ENCODE measurements at places on chromosomes 6 and 20. TPM values are rescaled to one million over a fixed set of nuclear protein-coding genes. Genes with fewer than 3 reads are reported as not detected.

DNA sequence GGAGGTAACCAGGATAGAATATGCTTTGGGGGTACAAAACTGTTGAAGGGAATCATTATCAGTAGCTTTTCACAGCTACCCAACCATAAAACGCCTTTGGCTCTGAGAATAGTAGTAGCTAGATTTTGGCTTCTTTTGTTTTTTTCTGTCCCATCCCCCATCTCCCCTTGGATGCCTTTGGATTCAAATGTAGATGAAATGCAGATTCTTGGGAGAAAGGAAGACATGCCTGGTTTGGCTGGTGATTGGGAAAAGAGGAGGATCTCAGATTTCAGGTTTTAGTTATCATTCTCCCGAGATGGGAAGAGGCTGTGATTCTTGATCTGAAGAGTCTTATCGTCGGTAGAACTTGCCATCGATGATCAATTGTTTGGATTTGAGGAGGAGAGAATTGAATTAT lies 3.5 kb upstream of the CDYL start:
- no peak overlapping the region for H3K27ac ChIP-seq
- no peaks in the 10 kb centered on the region for H3K27me3 ChIP-seq
- H3K4me1 ChIP-seq: peaks cover 11% of the 10 kb centered on the region
- H3K36me3 ChIP-seq: no peaks in the 10 kb centered on the region
- no peak for DNase-seq
- no peak overlapping the region for H3K4me3 ChIP-seq

- no peak for DNase-seq
- peaks cover 21% of the 10 kb centered on the region for H3K4me1 ChIP-seq
- H3K4me3 ChIP-seq: no peak overlapping the region
- H3K27ac ChIP-seq: no peak overlapping the region
- H3K36me3 ChIP-seq: no peaks in the 10 kb centered on the region
Measured at GRCh38 chr6:168451805-168452517, 11.0 kb downstream of the SMOC2 start.

DNA sequence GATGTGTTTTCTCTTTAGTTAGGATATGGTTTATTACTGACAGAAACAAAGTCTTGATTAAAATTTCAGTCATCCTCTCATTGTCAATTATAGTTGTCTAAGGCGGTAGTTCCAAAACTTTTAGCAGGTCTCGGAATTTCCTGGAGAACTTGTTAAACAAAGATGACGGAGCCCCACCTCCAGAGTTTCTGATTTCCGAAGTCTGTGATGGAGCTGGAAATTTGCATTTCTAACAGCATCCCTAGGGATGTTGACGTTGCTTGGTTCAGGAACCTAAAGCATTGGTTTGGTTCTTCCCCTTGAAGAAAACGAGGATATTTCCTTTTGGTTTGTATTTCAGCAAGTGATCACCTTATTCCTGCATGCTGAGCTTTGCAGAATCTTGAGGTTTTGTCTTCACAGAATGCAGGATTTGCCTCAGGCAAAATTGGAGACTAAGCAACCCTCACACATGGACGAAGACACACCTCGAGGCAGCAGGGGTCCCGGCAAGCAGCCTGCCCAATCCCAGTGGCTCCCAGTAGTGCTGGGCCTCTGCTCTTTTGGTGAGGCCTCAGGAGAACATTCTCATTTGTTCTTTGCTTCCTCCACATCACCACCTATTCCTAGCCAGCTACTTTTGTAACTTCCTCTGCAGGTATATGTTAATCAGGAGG lies 187.1 kb upstream of the PHACTR1 start:
- no peak overlapping the region for H3K27ac ChIP-seq
- H3K4me3 ChIP-seq: no peak overlapping the region
- H3K27me3 ChIP-seq: no peaks in the 10 kb centered on the region
- no peaks in the 10 kb centered on the region for H3K36me3 ChIP-seq

DNA sequence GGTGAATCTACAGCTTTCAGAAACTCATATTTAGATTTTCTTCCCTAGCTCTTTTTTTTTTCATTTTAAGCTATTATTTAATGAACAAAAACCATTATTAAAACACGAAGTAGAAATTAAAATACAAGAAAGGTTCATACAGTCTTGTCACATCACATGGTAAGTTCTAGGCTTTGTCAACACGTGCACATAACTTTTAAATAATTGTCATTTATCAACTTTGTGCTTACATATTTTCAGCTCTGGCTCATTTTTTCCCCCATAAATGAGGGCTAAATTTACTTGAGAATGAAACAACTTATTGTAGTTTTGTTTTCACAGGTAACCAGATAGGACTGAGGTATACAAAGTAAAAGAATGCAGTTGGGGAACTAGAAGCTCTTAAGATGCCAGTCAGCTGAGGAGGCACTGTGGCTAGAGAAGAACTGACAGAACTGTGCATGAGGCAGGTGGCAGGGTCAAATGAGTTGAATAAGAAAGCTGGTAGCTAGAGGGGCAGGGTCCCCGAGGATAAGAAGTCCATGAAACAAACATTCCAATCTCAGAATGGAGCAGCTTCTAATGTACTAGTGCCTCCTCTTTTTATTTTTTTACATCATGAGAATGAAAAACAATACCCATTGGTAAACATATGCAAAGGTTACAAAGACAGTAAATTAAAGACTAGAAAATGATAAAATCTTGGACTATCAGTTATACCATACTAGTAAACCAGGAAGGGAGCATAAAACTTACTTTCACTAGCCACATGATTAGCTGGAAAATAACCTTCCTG lies 141.5 kb downstream of the MYB start:
- no peak for DNase-seq
- no peaks in the 10 kb centered on the region for H3K27me3 ChIP-seq
- peaks cover 4% of the 10 kb centered on the region for H3K36me3 ChIP-seq
- no peak overlapping the region for H3K4me3 ChIP-seq
- no peak overlapping the region for H3K27ac ChIP-seq

- no peaks in the 10 kb centered on the region for H3K4me1 ChIP-seq
- H3K4me3 ChIP-seq: no peak overlapping the region
- no peak overlapping the region for H3K27ac ChIP-seq
- H3K27me3 ChIP-seq: no peaks in the 10 kb centered on the region
- H3K36me3 ChIP-seq: no peaks in the 10 kb centered on the region
- no peak for DNase-seq
Measured at GRCh38 chr6:159809149-159809548, 9.1 kb downstream of the PNLDC1 start.

GRCh38 chr6:26273673-26274588 lies 91.1 kb upstream of the BTN3A2 start:
- no peaks in the 10 kb centered on the region for H3K27me3 ChIP-seq
- H3K4me1 ChIP-seq: peaks cover 16% of the 10 kb centered on the region
- H3K27ac ChIP-seq: peak overlapping the region; percentile 72
- peak overlapping the region; percentile 56 for H3K4me3 ChIP-seq
- H3K36me3 ChIP-seq: no peaks in the 10 kb centered on the region

DNA sequence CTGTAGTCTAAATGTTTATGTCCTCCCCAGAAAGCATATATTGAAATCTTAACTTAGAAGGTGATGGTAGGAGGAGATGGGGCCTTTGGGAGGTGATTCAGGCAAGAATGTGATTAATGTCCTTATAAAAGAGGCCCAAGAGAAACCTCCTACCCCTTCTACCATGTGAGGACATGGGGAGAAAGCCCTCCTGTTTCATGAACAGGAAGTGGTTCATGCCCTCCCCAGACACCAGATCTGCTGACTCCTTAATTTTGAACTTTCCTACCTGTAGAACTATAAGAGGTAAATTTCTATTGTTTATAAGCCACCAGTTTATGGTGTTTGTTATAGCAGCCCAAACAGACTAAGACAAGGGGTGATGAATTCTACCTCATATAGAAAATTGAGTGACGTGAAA lies 8.7 kb upstream of the ECT2L start:
- no peak overlapping the region for H3K4me3 ChIP-seq
- H3K4me1 ChIP-seq: no peaks in the 10 kb centered on the region
- H3K36me3 ChIP-seq: peaks cover 41% of the 10 kb centered on the region
- H3K27me3 ChIP-seq: no peaks in the 10 kb centered on the region
- no peak for DNase-seq

DNA sequence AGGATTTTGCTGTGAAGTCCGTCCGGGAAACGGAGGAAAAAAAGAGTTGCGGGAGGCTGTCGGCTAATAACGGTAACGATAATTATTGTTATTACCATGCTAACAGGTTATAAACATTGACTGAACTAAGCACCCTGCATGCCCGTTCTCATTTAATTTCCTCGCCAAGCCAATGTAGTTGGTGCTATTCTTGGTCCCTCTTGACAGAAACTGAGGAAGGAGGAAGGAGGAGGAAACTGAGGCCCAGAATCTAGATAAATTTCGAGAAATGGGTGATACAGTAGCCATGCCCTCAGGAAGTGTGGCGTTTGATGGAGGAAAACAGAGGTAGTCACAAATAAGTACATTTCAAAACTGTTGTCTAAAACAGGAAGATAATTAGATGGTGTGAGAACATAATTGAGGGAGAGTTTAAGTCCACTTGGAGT lies 474 bp downstream of the TPX2 start:
- peak overlapping the region; percentile 52 for H3K4me3 ChIP-seq
- no peaks in the 10 kb centered on the region for H3K36me3 ChIP-seq
- no peaks in the 10 kb centered on the region for H3K27me3 ChIP-seq
- H3K27ac ChIP-seq: peak overlapping the region; percentile 59

GRCh38 chr6:31822036-31822821 lies 5.3 kb upstream of the HSPA1B start:
- H3K36me3 ChIP-seq: no peaks in the 10 kb centered on the region
- DNase-seq: peak; percentile 97
- no peaks in the 10 kb centered on the region for H3K27me3 ChIP-seq
- H3K4me1 ChIP-seq: peaks cover 85% of the 10 kb centered on the region

GRCh38 chr6:56459030-56459805 lies 183.5 kb downstream of the DST start:
- no peak for DNase-seq
- H3K4me1 ChIP-seq: no peaks in the 10 kb centered on the region
- no peak overlapping the region for H3K27ac ChIP-seq
- H3K36me3 ChIP-seq: peaks cover 60% of the 10 kb centered on the region
- no peaks in the 10 kb centered on the region for H3K27me3 ChIP-seq

GRCh38 chr6:62707156-62707555 lies 421.1 kb upstream of the KHDRBS2 start:
- H3K4me3 ChIP-seq: no peak overlapping the region
- H3K27ac ChIP-seq: no peak overlapping the region
- no peaks in the 10 kb centered on the region for H3K36me3 ChIP-seq
- no peaks in the 10 kb centered on the region for H3K4me1 ChIP-seq
- no peaks in the 10 kb centered on the region for H3K27me3 ChIP-seq
- no peak for DNase-seq

DNA sequence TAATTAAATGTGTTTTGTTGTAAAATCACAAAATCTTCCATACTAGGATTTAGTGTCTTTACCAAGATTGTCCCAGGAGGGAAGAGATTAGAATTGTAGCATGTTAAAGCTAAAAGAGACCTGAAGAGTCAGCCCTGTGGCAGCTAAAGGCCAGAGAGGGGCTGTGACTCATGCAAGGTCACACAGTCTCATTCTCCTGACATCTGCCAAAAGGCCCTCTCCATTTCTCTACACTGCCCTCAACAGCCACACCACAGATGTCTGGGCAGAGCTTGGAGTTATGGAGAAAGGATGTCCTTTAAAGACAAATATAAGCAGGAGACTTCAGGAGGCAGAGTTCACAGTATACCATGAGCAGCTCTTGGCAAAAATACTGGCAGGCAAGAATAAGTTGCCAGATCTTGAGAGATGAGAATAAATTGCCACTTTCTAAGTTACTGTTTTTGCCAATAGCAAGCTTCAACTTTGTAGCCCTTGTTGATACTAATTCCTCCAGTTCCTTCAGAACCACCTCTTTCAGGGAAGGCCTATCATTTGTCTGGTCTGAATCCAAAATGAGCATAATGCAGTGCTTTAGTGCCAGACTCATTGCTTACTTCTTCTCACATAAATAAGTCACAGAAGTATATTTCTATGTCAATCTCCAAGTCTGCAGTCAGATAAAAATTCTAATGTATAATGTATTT lies 41.7 kb downstream of the AKIRIN2 start:
- no peak overlapping the region for H3K27ac ChIP-seq
- peaks cover 5% of the 10 kb centered on the region for H3K4me1 ChIP-seq
- DNase-seq: no peak
- no peak overlapping the region for H3K4me3 ChIP-seq
- H3K27me3 ChIP-seq: no peaks in the 10 kb centered on the region
- H3K36me3 ChIP-seq: no peaks in the 10 kb centered on the region

GRCh38 chr6:147447835-147448611 lies 60.5 kb upstream of the SAMD5 start:
- no peak for DNase-seq
- no peak overlapping the region for H3K4me3 ChIP-seq
- no peaks in the 10 kb centered on the region for H3K36me3 ChIP-seq
- H3K27ac ChIP-seq: no peak overlapping the region
- no peaks in the 10 kb centered on the region for H3K27me3 ChIP-seq

- H3K4me3 ChIP-seq: peak overlapping the region; percentile 82
- H3K27me3 ChIP-seq: no peaks in the 10 kb centered on the region
Measured at GRCh38 chr6:119079283-119079809, 882 bp upstream of the FAM184A start.

DNA sequence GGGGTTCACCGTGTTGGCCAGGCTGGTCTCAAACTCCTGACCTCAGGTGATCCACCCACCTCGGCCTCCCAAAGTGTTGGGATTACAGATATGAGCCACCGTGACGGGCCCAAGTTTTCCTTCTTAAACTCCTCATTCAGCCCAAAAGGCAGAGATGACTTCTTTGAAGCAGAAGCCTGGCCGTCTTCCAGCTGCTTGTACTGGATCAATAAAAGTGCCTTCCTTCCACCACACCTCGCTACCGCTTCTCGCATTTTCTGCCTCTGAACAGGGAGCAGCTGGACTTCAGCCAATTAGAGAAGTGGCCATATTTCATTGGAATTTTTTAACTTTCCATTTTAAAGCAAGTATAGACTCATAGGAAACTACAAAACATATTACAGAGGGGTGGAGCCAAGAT lies 241.1 kb downstream of the PREX1 start:
- no peaks in the 10 kb centered on the region for H3K36me3 ChIP-seq
- no peak overlapping the region for H3K4me3 ChIP-seq
- no peaks in the 10 kb centered on the region for H3K4me1 ChIP-seq
- H3K27me3 ChIP-seq: no peaks in the 10 kb centered on the region

DNA sequence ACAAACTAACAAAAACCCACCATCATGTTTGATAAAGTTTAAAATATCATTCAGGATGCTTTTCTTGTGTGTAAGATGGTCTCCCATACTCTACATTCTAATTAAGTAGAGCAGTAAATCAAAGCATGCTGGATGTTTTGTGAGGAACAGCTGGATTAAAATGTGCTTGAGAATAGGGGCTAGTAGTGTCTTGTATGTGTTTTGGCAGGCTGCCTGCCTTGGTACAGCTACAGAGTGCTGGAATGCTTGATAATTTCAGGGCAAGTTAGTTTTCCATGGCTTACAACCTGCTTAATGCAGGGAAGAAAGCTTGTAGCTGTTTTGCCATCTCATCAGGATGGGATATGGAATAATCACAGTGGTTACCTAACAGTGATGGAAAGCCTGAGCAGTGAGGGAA lies 636.6 kb upstream of the MMS22L start:
- no peak overlapping the region for H3K4me3 ChIP-seq
- H3K27me3 ChIP-seq: no peaks in the 10 kb centered on the region
- no peaks in the 10 kb centered on the region for H3K36me3 ChIP-seq
- no peaks in the 10 kb centered on the region for H3K4me1 ChIP-seq
- DNase-seq: no peak

GRCh38 chr6:19524366-19525186 lies 312.6 kb upstream of the ID4 start:
- H3K27ac ChIP-seq: no peak overlapping the region
- H3K4me3 ChIP-seq: no peak overlapping the region
- no peak for DNase-seq
- no peaks in the 10 kb centered on the region for H3K36me3 ChIP-seq
- peaks cover 14% of the 10 kb centered on the region for H3K4me1 ChIP-seq
- no peaks in the 10 kb centered on the region for H3K27me3 ChIP-seq

CLPSL1 gene
- not detected for total RNA-seq

WFDC5 gene
- total RNA-seq: 6.1 TPM

VPS16 gene
- 30.0 TPM for total RNA-seq

ASIP gene
- not detected for total RNA-seq

GMPR gene
- total RNA-seq: 2.0 TPM

SLC17A1 gene
- not detected for total RNA-seq

Measured in vagina (tissue), 2 donors.